ENCODE measurements at places on chromosomes 1 and 21.

DNA sequence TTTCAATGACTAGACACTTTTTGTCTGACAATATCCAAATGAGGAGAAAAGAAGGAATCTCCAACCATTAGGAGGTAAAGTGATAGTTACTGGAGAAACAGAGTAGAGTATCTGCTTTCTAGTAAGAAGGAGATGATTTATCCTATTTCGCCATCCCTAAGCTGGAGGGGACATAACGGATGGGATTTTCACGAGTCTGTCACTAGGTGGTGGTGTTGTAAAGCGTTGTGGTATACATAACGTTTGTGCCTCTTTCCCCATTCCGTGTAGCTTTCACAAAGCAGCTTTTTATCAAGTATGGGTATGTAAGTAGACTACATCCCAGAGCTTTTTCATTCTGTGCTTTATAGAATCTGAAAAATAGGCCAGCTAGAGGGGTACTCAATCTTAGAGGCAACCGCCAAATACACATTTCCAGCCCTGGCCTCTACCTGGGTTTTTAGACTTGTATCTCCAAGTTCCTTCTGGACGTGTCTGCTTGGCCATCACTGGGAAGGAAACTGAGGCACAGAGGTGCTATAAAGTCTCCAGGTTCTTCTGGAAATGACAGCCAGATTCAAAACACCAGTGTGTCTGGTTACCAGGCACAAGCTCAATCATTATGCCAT is 33.3 kb upstream of the FAM3B start:
- DNase-seq = peak; percentile 45

GRCh38 chr1:37149296-37149695 is 115.0 kb upstream of the GRIK3 start:
- no peak for DNase-seq

DNA sequence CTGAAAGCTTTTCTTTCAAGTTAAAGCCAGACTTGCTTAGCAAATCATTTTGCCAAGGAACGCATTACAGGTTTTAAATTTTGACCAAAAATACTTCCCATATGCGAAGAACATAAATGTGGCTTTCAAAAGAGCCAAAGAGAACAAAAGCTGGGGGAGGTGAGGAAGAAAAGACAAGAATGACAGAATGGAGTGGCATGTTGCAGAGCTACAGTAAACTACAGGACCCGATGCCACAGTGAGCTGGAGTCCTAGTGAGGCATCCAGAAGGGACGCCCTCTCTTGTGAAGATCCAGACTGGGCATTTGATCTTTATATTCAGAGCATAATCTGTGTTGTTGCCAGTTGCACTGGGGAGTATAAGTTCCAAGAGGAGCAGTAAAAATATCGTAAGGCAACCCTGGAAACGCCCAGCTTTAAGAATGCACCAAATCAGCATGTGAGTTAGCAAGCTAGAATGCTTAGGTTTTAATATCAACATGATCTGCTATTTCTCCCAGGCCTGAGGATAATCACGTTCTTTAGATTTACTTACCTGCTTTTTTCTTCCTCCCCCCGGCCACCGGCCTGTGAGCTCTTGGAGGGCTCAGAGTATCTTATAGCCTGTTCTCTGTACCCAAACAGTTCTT is 48.4 kb upstream of the HOOK1 start:
- no peak for DNase-seq

DNA sequence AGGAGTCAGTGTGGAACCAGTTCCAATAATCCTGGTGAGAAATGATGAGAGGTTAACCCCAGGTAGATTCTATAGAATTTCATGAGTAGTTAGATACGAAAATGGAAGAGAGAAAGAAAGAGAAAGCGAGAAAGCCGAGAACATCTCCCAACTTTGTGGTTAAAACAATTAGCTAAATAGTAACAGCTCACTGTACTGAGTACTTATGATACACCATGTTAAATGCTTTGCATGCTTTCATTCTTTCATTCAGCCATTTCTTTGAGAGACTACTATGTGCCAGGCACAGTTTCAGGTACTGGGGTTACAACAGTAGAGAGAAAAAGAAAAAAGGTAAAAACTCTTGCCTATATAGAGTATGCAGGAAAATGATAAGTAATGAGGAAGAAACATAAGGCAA is 109.7 kb upstream of the SYT6 start:
- no peak for DNase-seq

DNA sequence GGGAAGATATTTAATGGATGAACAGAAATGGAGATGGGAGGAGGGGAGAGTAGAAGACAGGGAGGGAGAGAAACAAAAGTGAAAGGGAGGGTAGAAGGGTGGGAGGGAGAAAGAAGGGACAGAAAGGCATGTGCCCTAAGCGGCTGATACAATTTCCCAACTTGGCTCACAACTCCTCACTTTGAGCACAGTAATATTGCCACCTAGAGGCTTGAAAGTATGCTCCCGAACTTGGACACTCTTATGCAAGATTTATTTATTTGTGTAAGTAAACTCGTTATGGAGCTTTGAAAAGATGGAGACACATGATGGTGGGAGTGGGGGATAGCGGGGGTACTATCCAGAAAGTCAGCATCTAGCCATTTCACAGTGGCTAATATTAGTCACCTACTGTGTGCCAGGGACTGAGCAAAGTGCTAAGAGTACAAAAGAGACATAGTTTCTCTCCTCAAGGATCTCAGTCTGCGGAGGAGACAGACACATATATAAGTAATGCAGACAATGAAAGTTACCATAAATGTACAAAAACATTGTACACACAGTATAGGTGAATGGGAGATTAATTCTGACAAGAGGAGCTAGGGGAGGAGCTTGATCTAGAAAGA is 189.7 kb downstream of the SEC16B start:
- DNase-seq = peak; percentile 24

DNA sequence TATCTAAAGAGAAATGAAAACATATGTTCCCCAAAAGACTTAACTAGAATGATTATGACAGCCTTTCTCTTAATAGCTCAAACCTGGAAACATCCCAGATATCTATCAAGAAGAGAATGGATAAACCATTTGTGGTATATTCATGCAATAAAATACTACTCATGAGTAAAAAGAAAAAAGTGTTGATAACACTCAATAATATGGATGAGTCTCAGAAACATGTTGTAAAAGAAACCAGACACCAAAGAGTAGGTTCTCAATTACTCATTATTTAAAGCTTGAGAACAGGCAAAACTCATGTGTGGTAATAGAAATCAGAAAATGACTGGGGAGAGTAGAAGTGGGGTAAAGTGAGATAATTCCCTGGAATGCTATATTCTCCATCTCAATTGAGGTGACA is 154.1 kb downstream of the PHTF1 start:
- no peak for DNase-seq

- DNase-seq = no peak
Measured at GRCh38 chr21:44812640-44813039, 5.2 kb downstream of the SUMO3 start.

GRCh38 chr1:52403566-52404115 is 582 bp downstream of the ORC1 start:
- DNase-seq = peak; percentile 62

DNA sequence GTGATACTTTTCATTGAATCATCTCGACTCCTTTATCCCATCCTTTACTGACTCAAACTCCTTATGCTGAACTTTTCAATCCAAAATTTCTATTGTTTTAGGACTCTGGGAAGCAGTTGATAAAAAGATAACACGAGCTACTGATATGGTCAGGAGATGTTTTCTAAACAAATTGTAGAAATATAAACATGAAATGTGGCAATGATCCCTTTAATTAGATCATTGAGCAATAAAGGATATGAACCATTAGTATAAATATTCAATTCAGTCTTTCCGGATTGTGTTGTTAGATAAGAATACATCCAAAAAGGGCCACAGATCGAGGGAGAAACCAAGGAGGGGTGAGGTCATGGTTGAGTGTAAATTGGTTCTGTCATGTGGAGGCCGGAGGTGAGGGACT is 88.4 kb downstream of the NID1 start:
- no peak for DNase-seq

GRCh38 chr1:192080684-192081083 is 77.6 kb upstream of the RGS18 start:
- DNase-seq = no peak

DNA sequence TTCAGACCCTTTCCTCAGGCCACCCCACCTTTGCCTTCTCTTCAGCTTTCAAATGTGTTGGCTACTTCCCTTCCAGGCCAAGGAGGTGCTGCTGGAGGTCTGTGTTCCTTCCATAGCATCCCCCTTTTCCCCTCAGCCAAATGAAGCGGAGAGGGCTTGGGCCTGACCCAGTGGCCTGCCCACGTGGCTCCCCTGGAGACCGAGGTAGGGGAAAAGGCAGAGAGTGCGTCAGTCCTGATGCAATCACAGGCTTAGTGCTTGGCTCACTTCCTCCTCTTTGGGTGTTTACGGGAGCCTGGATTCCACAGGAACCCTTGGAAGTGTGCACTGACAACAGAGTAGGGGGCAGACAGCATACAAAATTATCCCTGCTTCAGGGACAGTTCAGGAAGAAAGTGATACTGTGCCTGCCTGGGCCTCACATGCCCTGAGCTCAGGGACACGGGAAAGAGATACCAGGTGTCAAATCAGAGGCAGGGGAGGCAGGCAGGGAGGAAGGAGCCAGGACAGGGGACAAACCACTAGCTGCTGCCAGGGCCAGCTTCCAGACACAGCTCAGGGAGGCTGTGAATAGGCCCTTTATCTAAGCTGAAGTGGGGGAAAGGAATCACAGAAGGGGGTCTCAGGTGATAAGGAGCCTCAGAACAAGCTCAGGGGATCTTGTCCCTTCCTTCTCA is 16.6 kb upstream of the PTP4A2 start:
- DNase-seq = peak; percentile 57

DNA sequence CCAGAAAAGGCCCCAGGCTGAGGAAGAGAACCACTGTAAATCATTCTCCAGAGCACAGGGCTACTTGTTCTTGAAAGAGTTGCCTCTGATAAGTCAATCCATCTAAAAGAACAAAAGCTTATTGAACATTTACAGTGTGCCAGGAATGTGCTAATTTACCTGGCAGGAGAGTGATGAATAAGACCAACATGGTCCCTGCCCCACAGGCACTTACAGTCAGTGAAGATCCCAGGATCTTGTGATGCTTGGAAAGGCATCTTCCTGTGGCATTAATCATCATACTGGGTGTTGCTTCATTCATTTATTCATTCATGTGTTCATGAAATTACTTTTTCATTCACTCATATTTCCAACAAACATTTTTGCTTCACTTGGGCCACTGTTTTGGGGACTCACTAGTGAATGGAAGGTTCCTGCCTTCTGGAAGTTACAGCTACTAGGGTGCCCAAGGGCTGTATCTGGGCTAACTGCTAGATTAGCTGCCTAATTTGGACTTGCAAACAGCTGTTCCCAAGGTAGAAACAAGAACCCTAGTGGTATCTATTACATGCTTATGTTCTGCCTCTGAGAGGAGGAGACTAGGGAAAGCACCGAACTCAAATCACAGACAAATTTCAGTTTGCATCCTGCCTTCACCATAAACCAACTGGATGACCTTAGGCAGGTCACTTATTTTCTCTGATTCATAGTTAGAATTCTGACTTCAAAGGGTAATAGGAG is 133.5 kb downstream of the CLIC6 start:
- no peak for DNase-seq

DNA sequence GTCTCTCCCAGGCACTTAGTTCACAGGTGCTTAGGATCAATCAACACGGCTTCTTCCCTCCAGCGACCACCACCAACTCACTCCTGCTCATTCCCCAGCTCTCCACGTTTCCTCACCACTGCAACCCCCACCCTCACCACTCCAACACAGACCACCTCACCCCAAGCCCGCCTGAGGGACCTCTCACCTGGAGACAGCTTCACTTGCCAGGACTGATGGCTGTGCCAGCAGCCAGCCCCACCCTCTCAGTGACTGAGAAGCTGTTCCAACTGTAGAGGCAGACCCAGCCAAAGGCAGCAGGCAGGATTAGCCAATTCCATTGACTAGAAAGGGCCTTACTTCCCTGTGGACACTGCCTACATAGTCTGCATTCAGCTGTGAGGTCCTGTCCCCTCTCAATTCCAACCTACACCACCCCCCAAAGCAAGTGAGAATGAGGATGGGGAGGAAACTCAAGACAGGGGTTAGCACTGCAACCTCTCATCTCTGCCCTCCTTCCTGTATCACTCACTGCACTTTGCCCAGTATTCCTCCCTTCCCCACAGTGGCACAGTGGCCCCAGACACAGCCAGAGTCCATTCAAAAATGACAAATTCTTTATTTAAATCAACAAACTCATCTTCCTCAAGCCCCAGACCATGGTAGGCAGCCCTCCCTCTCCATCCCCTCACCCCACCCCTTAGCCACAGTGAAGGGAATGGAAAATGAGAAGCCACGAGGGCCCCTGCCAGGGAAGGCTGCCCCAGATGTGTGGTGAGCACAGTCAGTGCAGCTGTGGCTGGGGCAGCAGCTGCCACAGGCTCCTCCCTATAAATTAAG is 7.6 kb downstream of the TAGLN2 start:
- no peak for DNase-seq

Measured in SHP77 (cell line).